ENCODE measurements at places on chromosomes 1 and 21.
A peak's percentile ranks its signal among the peaks of the same experiment; 100 is the strongest.

GRCh38 chr1:225950905-225951497 lies 10.0 kb upstream of the LEFTY2 start:
- no peak for DNase-seq

GRCh38 chr1:28190337-28190979 lies 14.0 kb upstream of the PTAFR start:
- no peak for DNase-seq

GRCh38 chr1:27192039-27192529 lies 37.2 kb upstream of the SLC9A1 start:
- DNase-seq: peak; percentile 73

DNA sequence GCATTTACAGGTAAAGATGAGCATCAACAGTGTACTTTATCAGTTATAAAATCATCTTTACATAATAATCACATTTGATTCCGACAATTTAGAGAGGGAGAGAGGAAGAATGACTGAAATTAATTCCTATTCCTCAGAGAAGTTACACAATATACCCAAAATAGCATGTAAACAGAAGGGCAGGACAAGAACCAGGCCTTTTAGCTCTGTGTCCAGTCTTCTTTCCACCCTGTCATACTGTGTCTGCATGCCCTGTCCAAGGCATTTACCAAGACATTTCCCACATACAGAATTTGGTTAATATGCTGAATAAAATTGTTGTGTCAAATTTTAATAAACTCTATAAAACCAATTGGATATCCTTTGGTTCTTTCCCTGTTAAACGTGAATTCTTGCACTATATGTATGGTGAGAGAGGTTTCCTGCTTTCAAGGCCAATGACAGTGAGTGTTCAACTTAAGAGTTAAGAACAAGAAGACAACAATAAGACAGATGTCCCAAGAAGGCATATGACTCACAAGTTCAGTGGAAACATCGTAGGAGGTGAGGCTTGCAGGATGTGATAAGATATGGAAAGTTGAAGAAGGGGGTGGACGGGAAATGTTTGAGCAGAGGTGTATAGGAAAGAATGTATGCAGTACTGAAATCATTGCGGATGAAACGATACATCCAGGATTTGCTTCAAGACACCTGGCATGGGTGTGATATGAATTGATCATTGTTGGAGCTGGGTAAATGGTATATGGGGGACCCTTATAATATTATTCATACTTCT lies 20.8 kb downstream of the LRRC8B start:
- DNase-seq: no peak

DNA sequence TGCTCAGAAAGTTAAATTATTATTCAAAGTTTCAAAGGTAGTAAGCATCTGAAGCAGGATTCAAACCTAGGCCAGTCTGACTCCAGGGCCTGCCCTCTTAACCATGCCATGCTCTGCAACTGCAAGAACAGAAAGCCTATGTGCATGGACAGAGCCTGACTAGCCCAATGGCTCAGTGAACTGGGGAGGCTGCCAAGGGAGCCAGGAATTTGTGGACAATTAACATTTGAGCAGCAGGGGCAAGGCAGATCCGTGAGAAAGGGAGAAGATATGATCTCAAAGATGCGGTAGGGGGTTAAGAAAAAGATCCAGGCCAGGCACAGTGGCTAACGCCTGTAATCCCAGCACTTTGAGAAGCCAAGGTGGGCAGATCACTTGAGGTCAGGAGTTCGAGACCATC lies 6.5 kb upstream of the ATP1A4 start:
- DNase-seq: no peak

GRCh38 chr1:225617479-225617878 lies 35.4 kb downstream of the ENAH start:
- DNase-seq: no peak

GRCh38 chr1:60848583-60849188 lies 233.7 kb upstream of the NFIA start:
- no peak for DNase-seq

DNA sequence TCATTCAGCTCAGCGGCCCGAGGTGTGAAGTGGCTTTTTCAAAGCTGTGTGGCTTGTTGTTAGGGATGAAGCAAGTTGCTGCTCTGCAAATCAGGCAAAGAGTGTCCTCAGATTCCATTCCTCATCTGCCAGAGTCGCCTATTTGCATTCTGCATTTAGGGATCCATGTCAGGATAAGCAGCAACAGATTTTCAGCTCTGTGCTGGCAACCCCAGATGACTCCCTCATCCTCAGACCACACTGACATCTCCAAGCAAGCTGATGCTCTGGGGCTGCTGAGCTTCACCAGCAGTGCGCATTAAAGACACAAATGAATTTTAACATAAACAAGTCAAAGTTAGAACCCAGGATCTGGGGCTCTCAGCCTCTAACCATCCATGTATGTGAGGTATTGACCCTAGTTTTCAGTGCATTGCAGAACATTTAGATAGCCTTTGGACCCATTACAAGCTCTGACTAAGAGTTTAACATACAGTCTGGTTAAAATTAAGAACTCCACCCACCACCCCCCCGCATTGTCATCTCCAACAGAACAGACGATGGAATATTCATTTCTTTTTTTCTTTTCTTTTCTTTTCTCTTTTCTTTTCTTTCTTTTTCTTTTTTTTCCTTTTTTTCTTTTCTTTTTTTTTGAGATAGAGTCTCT lies 10.9 kb downstream of the CFAP107 start:
- no peak for DNase-seq

- DNase-seq: no peak
Observed at GRCh38 chr21:39050841-39051587, 132.2 kb downstream of the PSMG1 start.

GRCh38 chr1:230495076-230495475 lies 68.9 kb upstream of the PGBD5 start:
- DNase-seq: no peak

GRCh38 chr1:101165954-101166353 lies 70.9 kb upstream of the S1PR1 start:
- no peak for DNase-seq

DNA sequence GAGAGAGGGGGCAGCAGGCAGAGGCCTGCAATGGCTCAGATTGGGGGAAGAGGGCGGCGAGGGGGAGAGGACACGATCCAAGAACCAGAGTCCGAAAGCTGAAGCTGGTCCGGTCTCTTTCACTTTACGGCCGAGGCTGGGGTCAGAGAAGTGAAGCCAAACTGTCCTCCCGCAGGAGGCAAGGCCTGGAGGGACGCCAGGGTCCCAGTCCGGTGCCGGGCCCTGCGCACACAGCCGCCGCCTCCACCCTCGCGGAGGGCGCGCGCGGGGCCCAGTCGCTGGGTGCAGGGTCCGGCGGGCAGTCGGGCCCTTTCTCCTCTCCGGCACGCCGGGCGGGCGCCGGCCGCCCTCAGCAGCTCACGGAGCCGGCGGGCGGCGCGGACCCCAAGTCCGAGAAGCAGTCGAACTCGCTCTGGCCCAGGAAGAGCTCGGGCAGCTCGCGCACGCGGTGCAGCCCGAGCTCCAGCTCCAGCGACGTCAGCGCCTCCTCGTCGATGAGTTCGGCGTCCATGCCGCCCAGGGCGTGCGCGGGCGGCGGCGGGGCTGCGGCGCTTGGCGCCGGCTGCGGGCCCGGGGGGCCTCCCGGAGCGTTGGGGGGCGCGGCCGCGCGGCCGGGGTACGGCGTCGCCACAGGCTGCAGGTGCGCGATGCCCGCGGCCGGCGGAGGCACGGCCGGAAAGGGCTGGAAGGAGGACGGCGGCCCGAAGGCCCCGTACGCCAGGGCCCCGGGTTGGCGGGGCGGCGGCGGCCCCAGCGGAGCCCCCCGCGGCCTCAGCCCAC lies 749 bp downstream of the CITED4 start:
- peak; percentile 44 for DNase-seq

DNA sequence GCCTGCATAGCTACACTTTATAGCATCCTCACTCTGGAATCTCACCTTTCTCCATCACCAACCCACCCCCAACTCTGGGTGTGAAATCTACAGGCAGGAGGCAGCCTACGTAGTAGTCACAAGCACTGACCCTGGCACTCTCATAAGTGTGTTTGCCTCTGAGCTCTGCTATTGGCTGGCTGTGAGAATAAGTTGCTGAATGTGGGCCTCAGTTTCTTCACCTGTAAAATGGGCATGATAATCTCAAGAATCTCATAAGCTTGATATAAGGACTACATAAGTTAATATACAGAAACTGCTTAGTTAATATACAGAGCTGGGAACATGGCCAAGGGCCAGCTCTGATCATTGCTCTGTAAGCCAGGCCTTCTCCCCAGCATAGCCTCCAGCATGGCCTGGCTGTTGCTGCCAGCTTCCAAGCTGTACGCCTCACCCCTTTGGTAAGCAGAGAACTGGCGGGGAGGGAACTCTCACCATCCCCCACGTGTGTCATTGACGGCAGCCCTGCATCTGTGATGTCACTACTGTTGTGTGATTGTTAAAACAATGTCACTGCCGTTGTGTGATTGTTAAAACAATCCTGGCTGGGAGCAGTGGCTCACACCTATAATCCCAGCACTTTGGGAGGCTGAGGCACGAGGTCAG lies 53.3 kb downstream of the SYF2 start:
- no peak for DNase-seq

DNA sequence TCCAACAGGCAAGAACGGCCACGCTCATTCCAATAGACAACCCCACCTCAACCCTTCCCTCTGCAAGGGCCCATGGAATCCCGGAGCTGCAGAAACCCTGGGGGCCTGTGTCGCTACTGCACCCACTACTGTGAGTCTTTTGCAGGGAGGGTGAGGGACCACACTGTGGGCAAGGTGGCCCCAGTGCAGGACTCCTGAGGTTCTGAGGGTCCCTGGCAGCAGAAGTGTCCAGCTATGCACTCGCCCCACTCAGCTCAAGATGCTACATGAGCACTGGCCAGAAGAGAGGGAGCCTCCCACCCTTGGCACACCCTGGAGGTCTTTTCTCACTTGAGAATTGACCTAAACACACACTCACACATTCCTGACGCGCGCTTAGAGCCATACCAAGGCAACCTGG lies 2.1 kb upstream of the PAX7 start:
- no peak for DNase-seq

GRCh38 chr1:210098356-210098755 lies 134.2 kb upstream of the SERTAD4 start:
- no peak for DNase-seq

DNA sequence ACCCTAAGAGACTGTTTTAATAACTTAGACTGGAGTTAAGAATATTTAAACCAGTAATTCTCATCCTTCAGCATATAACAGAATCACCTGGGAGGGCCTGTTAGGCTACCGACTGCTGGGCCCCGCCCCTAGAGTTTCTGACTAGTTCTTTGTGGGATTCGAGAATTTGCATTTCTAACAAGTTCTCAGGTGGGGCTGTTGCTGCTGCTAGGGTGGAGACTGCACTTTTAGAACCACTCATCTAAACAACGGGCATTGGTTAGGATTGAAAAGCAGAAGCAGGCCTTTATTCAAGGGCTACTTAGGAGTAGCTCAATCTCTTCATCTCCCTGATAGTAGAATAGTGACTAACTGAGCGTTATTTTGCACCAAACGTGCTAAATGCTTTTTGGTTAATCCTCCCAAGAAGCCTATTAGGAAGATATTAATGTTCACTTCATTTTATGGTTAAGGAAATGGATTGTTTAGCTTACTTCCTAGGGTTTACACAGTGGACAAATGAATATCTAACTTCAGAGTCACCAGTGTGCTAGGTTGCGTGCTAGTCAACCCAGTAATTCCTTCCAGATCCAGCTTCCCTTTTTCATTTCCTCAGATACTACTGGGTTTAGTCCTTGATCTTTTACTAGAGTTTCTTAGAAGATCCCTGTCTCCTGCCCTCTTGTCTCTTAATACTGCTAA lies 31.1 kb upstream of the UAP1 start:
- DNase-seq: peak; percentile 53

DNA sequence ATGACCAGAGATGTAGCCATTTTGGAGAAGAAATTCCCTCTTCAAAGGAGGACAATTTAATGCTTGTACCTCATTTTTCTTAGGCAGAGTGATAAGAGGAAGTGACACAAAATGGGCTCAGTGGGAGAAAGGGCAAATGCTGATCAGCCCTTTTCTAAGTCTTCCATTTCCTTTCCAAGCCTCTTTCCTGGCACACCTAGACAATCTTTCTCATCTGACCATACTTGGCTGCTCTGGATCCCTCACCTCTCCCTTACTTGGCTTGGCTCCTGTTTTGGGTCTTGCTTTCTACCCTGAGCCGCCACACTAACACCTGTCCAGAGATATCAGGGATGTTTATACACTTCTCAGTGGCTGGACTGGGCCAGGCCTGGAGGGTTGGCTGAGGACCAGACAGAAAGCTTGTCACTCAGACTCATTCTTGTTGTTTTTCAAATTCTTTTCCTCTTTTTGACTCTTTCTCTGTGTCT lies 13.1 kb downstream of the TXNIP start:
- peak; percentile 74 for DNase-seq

GRCh38 chr1:96756789-96757188 lies 35.2 kb downstream of the PTBP2 start:
- DNase-seq: no peak

GRCh38 chr21:17828223-17828622 lies 9.1 kb upstream of the C21orf91 start:
- no peak for DNase-seq

DNA sequence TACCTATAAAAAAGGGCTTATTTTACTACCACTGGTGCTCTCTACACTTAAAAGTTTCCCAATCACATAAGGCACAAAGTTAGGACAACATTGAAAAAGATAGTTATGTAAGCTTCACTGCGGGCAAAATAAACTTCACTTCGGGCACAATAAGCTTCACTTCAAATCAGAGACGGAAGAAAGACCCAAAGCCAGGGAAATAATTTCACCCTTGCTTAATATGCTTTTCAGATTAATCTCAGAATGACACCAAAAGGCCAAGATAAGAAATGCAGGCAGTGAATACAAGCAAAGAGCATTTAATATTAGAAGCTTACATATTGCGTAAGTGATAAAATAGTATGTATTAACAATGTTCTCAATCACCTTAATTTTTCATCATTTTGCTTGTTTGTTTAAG lies 444.2 kb downstream of the SETD4 start:
- DNase-seq: no peak

DNA sequence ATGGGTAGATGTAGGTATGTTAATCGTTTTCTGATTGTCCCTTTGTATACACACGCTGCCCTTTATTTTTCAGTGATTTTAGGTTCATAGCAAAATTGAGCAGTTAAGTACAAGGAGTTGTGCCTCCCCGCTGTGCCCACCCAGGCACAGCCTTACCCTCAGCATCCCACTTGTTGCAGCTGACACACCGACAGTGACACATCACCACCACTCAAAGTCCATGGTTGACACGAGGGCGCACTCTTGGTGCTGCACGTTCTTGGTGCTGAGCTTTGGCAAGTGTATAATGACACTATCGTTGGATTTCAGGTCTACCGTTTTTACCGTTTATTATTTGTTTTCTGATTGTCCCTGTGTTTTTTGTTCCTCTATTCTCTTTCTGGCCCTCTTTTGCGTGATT lies 15.6 kb downstream of the C1orf159 start:
- DNase-seq: peak; percentile 1

- DNase-seq: no peak
Observed at GRCh38 chr1:33893147-33893830, 29.4 kb downstream of the HMGB4 start.

- no peak for DNase-seq
Observed at GRCh38 chr1:145828367-145829026, 4.5 kb downstream of the POLR3C start.

All from transverse colon (tissue), 4 donors.